ENCODE measurements at places on chromosomes 2 and 18. TPM values are rescaled to one million over a fixed set of nuclear protein-coding genes. Genes with fewer than 3 reads are reported as not detected.

SELENOI gene
- 13.0 TPM for total RNA-seq

NDC80 gene
- 1.0 TPM for total RNA-seq

AMER3 gene
- not detected for total RNA-seq

DUSP19 gene
- 0.49 TPM for total RNA-seq

SCN2A gene
- total RNA-seq: 0.89 TPM

TMEM17 gene
- 2.8 TPM for total RNA-seq

CROCC2 gene
- not detected for total RNA-seq

PSMA8 gene
- total RNA-seq: not detected

HJURP gene
- 2.7 TPM for total RNA-seq

ADAM23 gene
- total RNA-seq: 0.33 TPM

LCT gene
- not detected for total RNA-seq

TFPI gene
- total RNA-seq: 95.0 TPM

RAB31 gene
- 33.3 TPM for total RNA-seq

MAB21L4 gene
- not detected for total RNA-seq

SKOR2 gene
- not detected for total RNA-seq

TMEM237 gene
- 10.4 TPM for total RNA-seq

GEN1 gene
- total RNA-seq: 14.8 TPM

CAPN14 gene
- total RNA-seq: not detected

SLC23A3 gene
- under 0.01 TPM for total RNA-seq

RBKS gene
- 3.4 TPM for total RNA-seq

VWA3B gene
- total RNA-seq: under 0.01 TPM

UGT1A9 gene
- total RNA-seq: 0.16 TPM

FLACC1 gene
- 0.89 TPM for total RNA-seq

GREB1L gene
- 4.1 TPM for total RNA-seq

GPR75 gene
- total RNA-seq: 0.98 TPM

CDKL4 gene
- not detected for total RNA-seq

CYP27C1 gene
- total RNA-seq: 2.0 TPM

FSHR gene
- total RNA-seq: not detected

POTEC gene
- total RNA-seq: not detected

LYPD1 gene
- total RNA-seq: 158 TPM

CLK1 gene
- 33.6 TPM for total RNA-seq

KCNG2 gene
- not detected for total RNA-seq

EGR4 gene
- not detected for total RNA-seq

SNTG2 gene
- not detected for total RNA-seq

WDSUB1 gene
- total RNA-seq: 2.1 TPM

BMPR2 gene
- 53.0 TPM for total RNA-seq

OSR1 gene
- 0.81 TPM for total RNA-seq

MAP3K19 gene
- total RNA-seq: not detected

RALB gene
- 19.1 TPM for total RNA-seq

PKDCC gene
- total RNA-seq: 23.6 TPM

C1QL2 gene
- not detected for total RNA-seq

TIGD1 gene
- 1.4 TPM for total RNA-seq

SERPINB7 gene
- not detected for total RNA-seq

SRD5A2 gene
- total RNA-seq: not detected

Measured in mesangial cell (primary cell).